ENCODE measurements at places on chromosomes 16 and 17. TPM values are rescaled to one million over a fixed set of nuclear protein-coding genes. Genes with fewer than 3 reads are reported as not detected.

The FA2H gene
- 0.22 TPM for total RNA-seq

GRCh38 chr17:15929941-15930340 lies 15.0 kb upstream of the ADORA2B start:
- no peaks in the 10 kb centered on the region for H3K36me3 ChIP-seq
- H3K27me3 ChIP-seq = peaks cover 27% of the 10 kb centered on the region
- H3K27ac ChIP-seq = no peak overlapping the region
- no peaks in the 10 kb centered on the region for H3K4me1 ChIP-seq
- DNase-seq = no peak

- H3K4me1 ChIP-seq = no peaks in the 10 kb centered on the region
- no peak overlapping the region for H3K27ac ChIP-seq
- no peak for DNase-seq
- H3K27me3 ChIP-seq = no peaks in the 10 kb centered on the region
These were observed 6.9 kb downstream of the TSC2 start for GRCh38 chr16:2054543-2055245.

The TMEM98 gene
- total RNA-seq = 2.2 TPM

GRCh38 chr17:17665255-17665654 lies 16.0 kb upstream of the RAI1 start:
- H3K4me1 ChIP-seq = peaks cover 12% of the 10 kb centered on the region
- no peak for DNase-seq
- H3K27me3 ChIP-seq = no peaks in the 10 kb centered on the region

The RND2 gene
- not detected for total RNA-seq

The RAMP2 gene
- total RNA-seq = not detected
